ENCODE measurements at places on chromosomes 7 and 10.

DNA sequence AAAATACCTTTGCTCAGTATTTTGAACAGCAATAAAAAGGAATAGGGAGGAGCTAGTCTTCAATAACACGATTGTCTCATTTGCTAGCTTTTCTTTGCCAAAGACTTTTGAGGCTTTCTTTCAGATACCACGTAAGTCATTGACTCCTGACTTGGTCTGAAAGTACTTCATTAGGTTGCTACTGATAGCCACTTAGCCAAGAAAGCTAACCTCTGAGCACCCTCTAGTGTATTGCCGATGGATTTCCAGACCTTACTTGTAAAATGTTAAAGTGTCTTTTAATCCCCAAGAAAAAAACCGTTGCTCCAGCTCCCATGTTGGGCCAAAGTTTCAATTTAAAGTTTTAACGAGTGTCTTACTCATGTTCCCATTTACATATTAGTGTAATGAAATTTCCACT, 63.4 kb upstream of the STRIP2 start:
- peak; percentile 58 for DNase-seq
- H3K27me3 ChIP-seq: no peaks in the 10 kb centered on the region
- H3K4me3 ChIP-seq: peak overlapping the region; percentile 13
- peak overlapping the region; percentile 60 for H3K27ac ChIP-seq
- peaks cover 57% of the 10 kb centered on the region for H3K4me1 ChIP-seq
- no peaks in the 10 kb centered on the region for H3K36me3 ChIP-seq

DNA sequence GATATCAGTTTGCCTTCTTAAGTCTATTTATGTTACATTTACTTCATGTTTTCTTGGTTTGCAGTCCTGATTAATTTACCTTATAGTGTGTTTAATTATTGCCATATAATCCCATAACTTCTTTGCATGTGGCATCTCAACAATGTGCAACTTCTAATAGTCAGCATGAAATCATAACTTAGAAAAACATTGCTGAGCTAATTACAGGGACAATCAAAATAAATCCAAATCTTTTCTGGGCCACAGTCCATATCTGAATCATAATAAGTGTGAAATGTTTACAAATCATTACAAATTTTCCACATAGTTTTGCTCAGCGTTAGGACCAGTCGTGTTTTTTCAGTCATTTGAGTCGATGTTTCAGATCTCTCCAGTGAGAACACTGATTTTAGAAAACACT, 29.1 kb upstream of the CABCOCO1 start:
- H3K4me1 ChIP-seq: peaks cover 4% of the 10 kb centered on the region
- H3K27me3 ChIP-seq: no peaks in the 10 kb centered on the region
- H3K4me3 ChIP-seq: no peak overlapping the region
- DNase-seq: no peak

GRCh38 chr10:97520978-97521761, 22.4 kb downstream of the UBTD1 start:
- peaks cover 3% of the 10 kb centered on the region for H3K27me3 ChIP-seq

DNA sequence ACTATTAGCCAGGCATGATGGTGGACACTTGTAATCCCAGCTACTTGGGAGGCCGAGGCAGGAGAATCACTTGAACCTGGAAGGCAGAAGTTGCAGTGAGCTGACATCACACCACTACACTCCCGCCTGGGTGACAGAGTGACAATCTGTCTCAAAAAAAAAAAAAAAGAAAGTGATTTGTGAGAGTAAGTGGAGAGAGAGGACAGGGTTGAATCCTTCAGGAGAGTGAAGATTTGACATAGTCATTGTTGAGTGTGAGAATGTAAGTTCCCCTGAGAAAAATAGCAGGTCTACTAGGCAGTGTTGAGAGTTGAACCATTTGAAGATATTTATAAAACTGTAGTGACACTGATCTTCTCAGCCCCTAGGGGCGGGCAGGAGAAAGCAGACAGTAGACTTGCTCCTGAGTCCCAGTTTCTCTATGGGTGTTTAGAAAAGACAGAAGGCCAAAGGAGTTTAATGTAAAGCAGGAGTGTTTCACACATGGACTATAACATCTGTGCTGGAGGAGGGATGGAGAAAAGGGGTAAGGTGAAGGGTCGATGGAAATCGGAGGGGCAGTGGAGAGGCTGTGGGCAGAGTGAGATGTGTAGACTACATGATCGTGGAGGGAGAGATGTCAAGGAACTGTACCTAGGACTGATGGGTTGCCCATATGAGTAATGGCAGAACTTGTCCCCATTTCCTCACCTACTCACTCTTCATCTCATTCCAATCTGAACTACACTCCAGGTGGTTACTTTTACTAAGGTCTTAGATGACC, 13.7 kb upstream of the LAMB4 start:
- H3K27me3 ChIP-seq: no peaks in the 10 kb centered on the region
- H3K36me3 ChIP-seq: no peaks in the 10 kb centered on the region
- DNase-seq: no peak
- no peak overlapping the region for H3K27ac ChIP-seq
- no peak overlapping the region for H3K4me3 ChIP-seq
- no peaks in the 10 kb centered on the region for H3K4me1 ChIP-seq

DNA sequence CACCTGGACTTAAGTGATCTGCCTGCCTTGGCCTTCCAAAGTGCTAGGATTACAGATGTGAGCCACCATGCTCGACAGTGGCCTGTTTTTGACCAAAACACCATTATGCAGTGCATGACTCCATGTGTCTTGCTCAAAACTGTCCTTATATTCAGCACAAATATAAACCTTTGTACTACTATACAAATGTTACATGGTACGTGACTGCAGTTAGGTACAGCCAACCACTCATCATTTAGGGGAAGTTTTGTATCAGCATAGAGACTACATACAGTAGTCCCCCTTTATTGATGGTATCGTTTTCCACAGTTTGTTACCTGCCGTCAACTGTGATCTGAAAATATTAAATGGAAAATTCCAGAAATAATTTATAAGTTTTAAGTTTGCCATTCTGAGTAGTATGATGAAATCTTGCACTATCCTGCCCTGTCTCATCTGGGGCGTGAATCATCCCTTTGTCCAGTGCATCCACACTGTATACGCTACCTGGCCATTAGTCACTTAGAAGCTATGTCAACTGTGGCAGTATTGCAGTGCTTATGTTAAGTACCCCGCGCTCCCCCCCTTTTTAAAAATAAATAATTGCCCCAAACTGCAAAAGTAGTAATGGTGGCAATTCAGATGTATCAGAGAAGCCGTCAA, 23.3 kb upstream of the ZNF282 start:
- no peaks in the 10 kb centered on the region for H3K4me1 ChIP-seq
- H3K27me3 ChIP-seq: no peaks in the 10 kb centered on the region
- peak overlapping the region; percentile 26 for H3K27ac ChIP-seq
- no peak for DNase-seq
- H3K36me3 ChIP-seq: peaks cover 55% of the 10 kb centered on the region
- no peak overlapping the region for H3K4me3 ChIP-seq

- no peaks in the 10 kb centered on the region for H3K36me3 ChIP-seq
- no peak overlapping the region for H3K4me3 ChIP-seq
- H3K27me3 ChIP-seq: no peaks in the 10 kb centered on the region
- no peak for DNase-seq
- H3K4me1 ChIP-seq: no peaks in the 10 kb centered on the region
These were observed 141.7 kb upstream of the ITGB1 start for GRCh38 chr10:33099748-33100147.

DNA sequence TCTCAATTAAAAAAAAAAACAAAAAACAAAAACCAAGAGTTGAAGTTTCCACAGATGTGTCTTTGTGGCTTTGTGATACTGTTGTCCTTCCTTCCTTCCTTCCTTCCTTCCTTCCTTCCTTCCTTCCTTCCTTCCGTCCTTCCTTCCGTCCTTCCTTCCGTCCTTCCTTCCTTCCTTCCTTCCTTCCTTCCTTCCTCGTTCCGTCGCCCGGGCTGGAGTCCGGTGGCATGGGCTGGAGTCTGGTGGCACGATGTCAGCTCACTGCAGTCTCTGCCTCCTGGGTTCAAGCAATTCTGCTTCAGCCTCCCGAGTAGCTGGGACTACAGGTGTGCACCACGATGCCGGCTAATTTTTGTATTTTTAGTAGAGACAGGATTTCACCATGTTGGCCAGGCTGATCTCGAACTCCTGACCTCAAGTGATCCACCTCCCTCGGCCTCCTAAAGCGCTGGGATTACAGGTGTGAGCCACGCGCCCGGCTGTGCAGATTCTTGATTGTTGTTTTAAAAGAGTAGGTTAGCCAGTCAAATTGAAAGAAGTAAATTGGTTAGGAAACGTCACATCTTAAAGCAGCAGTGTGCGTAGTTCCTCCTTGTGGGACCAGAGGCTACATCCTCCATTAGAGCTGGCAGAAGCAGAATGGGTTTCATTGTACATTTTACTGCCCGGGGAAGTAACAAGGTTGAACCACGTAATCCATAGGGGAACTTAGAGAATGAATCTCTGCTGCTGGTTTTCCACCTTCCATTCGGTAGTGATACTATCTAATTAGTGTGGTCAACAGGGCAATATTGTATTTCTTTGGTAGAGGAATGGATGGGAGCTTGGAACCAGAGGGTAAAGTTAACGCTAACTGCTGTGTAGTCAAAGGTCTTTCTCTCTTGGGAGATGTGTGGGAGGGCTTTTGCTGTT, 20.6 kb downstream of the DNAJB6 start:
- H3K27ac ChIP-seq: peak overlapping the region; percentile 76
- H3K4me1 ChIP-seq: peaks cover 37% of the 10 kb centered on the region
- peaks cover 29% of the 10 kb centered on the region for H3K36me3 ChIP-seq
- H3K4me3 ChIP-seq: no peak overlapping the region
- no peaks in the 10 kb centered on the region for H3K27me3 ChIP-seq

DNA sequence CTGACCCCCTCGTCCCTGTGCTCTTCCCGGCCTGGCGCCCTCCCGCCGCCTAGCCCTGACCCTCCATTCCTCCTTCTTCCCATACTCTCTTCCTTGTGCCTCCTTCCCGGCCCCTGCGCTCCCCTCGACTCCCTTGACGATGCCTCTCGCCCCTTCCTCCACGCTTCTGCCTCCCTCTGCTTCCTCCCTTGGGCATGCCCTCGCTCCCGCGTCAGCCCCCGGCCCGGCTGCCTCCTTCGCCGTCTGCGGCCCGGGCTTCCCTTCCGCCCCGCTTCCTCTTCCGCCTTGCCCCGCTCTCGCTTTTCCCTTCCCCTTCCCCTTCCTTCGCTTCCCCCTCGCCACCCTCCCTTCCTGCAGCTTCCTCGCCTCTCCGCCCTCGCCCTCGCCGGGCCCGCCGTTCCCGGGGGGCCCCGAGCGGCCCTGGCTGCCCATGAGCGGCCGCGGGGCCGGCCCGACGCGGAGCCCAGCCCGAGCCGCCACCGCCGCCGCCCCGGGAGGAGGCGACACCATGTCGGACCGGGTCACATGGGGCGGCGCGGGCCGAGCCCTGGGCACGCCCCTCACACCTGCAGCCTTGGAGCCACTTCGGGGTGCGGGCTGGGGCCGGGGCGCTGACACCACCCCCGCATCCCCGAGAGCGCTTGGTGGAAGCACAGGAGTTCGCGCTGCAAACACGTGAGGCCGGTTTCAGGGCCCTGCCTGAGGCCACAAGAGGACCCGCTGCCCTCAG, at the start of gene FBXW4:
TSS of gene FBXW4 (minus strand) at position 497 of the 730 bp plus-strand sequence. CDS start at position 432, 65 bp downstream.
- no peaks in the 10 kb centered on the region for H3K27me3 ChIP-seq
- no peaks in the 10 kb centered on the region for H3K36me3 ChIP-seq
- peak; percentile 55 for DNase-seq
- peak within 1 kb of the TSS; percentile 80 for H3K4me3 ChIP-seq
- peak within 1 kb of the TSS; percentile 98 for H3K27ac ChIP-seq

- H3K4me3 ChIP-seq: no peak overlapping the region
- H3K27me3 ChIP-seq: no peaks in the 10 kb centered on the region
- H3K4me1 ChIP-seq: no peaks in the 10 kb centered on the region
- H3K36me3 ChIP-seq: no peaks in the 10 kb centered on the region
These were observed 115.2 kb downstream of the LHPP start for GRCh38 chr10:124576526-124577420.

DNA sequence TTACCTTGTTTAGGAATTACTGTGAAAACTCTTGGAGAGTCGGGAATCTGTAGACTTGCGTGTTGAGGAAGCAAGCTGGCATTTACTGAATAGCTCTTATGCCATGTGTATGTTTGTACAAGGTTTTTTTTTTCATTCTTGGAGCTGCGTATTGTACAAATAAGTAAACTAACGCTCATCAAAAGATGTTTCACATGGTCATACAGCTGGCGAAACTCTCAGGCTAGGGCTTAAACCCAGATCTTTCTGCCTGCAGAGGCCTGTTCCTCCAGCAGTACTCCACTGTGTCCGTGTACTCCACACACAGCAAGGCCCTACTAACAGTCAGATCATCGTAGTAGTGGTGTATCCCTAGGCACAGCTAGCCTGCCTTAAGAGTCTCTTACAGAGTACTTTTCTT, 7.4 kb downstream of the EDRF1 start:
- no peak overlapping the region for H3K4me3 ChIP-seq
- H3K27me3 ChIP-seq: no peaks in the 10 kb centered on the region
- no peak for DNase-seq
- no peaks in the 10 kb centered on the region for H3K4me1 ChIP-seq

DNA sequence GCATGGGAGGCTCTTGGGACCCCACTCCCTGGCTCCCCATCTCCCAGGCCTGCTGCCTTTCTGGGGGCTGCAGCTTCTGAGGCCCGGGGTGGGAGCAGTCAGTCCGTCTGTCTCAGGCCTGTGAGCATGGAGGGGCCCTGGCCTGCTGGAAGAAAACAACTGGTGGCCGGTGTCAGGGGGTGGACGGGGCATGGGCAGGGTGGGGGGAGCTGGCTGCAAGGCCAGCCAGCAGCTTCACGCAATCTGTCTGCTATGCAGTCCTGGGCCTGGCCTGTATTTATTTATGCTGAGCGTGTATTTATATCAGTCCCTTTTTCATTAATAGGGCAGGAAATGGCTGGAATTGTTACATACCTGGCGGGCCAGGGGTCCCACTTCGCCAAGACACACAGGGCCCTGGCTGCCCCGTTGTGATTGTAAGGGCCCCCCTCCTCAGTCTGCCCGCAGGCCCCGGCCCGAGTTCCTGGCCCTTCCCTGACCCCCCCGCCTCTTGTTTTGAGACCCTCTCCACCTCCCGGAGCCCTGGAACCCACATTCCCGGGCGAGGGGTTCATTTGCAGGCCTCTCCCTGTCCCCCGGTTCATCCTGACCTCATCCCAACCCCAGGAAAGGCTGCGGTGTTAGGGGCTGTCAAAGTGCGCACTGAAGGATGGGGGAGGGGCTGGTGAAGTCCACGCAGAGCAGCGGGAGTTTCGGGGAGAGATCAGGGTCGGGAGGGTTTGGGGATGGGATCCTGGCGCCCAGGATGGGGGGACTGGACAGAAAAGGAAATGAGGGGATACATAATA, 8.2 kb downstream of the TMEM270 start:
- H3K36me3 ChIP-seq: no peaks in the 10 kb centered on the region
- no peaks in the 10 kb centered on the region for H3K27me3 ChIP-seq
- H3K4me3 ChIP-seq: no peak overlapping the region
- no peak for DNase-seq
- no peak overlapping the region for H3K27ac ChIP-seq

- H3K27ac ChIP-seq: no peak overlapping the region
- H3K27me3 ChIP-seq: no peaks in the 10 kb centered on the region
- no peaks in the 10 kb centered on the region for H3K4me1 ChIP-seq
- DNase-seq: no peak
- no peaks in the 10 kb centered on the region for H3K36me3 ChIP-seq
These were observed 40.9 kb downstream of the C1GALT1 start for GRCh38 chr7:7223250-7223649.

- no peaks in the 10 kb centered on the region for H3K36me3 ChIP-seq
- DNase-seq: no peak
- H3K4me1 ChIP-seq: no peaks in the 10 kb centered on the region
- H3K27ac ChIP-seq: no peak overlapping the region
- no peak overlapping the region for H3K4me3 ChIP-seq
These were observed 17.5 kb downstream of the NUDT1 start for GRCh38 chr7:2259480-2259879.

Measured in A673 (cell line).